ENCODE measurements at places on chromosomes 13 and 19. TPM values are rescaled to one million over a fixed set of nuclear protein-coding genes. Genes with fewer than 3 reads are reported as not detected.

GRCh38 chr13:76329866-76330580 lies 556.2 kb downstream of the KCTD12 start:
- H3K4me3 ChIP-seq, result no peak overlapping the region
- H3K36me3 ChIP-seq, result no peaks in the 10 kb centered on the region
- H3K27ac ChIP-seq, result no peak overlapping the region
- no peaks in the 10 kb centered on the region for H3K4me1 ChIP-seq
- H3K27me3 ChIP-seq, result no peaks in the 10 kb centered on the region

GRCh38 chr19:42412661-42413076 lies 14.5 kb downstream of the LIPE start:
- no peak overlapping the region for H3K27ac ChIP-seq
- no peak overlapping the region for H3K4me3 ChIP-seq
- no peaks in the 10 kb centered on the region for H3K36me3 ChIP-seq
- no peaks in the 10 kb centered on the region for H3K27me3 ChIP-seq
- DNase-seq, result no peak

- no peak overlapping the region for H3K27ac ChIP-seq
- H3K4me1 ChIP-seq, result no peaks in the 10 kb centered on the region
- H3K36me3 ChIP-seq, result no peaks in the 10 kb centered on the region
- H3K27me3 ChIP-seq, result no peaks in the 10 kb centered on the region
- no peak for DNase-seq
Observed at GRCh38 chr19:7658219-7658686, 10.6 kb upstream of the RETN start.

GRCh38 chr19:6108721-6109633 lies 1.3 kb downstream of the RFX2 start:
- H3K4me1 ChIP-seq, result peaks cover 7% of the 10 kb centered on the region
- H3K27me3 ChIP-seq, result no peaks in the 10 kb centered on the region
- peak overlapping the region; percentile 72 for H3K4me3 ChIP-seq

The ZNF560 gene
- total RNA-seq, result not detected
